Activated T-cell treated with anti-CD3 and anti-CD28 coated beads, Interleukin-2, amount 50 U/mL, for 48 hours (primary cell): ENCODE measurements at places on chromosomes 7 and 10.
A peak's percentile ranks its signal among the peaks of the same experiment; 100 is the strongest.

DNA sequence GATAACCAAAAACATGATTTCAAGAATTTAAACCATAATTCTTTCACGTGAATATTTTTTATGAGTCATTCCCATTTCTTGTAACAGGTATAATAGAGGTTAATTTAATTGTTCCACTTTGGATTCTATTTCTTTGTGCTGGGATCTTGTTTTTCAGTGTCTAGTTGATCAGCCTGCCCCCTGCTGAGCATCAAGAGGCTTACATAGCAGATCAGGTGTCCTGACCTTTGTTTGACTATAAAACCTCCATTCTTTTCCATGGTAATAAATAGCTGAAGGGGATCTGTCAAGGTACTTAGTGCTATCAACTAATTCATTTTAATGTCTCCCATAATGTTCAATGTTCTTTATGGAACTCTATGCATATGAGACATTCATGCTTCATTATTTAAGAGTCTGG lies 4.9 kb downstream of the COL17A1 start:
- no peak for DNase-seq

DNA sequence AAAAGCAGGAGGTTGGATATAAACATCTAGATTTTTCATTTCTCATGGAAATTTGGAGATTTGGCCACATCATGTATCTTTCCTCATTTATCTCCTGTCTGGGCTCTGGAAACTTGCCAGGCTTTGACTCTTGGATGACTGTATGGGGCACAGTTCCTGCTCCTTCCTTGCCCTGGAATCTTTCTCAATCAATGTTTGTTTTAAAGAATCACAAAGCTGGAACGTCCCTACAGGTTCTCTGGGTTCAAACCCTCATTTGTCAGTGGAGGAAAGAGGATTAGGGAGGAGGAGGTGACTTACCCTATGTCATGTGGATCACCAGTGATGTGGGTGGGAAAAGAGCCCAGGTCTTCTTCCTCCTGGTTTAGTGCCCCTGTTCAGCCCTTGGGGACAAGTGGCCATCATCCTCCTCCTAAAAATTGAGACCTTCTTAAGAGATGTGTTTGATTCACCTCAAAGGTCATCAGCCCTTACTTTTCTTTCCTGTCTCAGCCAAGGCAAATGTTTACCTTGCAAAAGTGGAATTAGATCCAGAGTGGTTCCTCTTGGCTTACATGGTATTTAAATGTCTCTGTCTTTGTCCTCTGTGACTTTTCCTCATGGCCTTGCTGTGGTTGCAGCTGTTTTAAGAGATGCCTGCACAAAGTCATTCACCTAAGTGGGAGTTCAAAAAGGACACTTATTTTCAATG lies 38.8 kb upstream of the PDZD8 start:
- no peak for DNase-seq

GRCh38 chr10:101961591-101962498 lies 94.1 kb downstream of the ARMH3 start:
- DNase-seq, result no peak

DNA sequence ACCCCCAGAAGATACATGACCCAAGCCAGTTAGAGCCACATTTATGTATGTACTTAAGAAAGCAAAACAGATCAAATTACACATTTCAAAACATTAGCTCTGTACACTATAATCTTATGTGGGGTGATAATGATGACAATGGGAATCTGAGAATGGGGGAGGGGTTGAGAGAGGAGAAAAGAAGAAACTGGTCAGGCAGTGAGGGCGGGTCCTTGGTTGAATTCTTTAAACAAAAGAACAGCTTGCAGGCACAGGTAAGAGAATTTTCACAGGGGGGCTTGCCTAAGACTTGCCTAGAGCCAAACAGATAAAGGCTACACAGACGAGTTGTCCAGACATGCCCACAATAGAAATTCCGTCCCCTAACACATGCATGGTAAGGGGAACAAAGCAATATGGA lies 76.8 kb upstream of the PTER start:
- DNase-seq, result no peak

GRCh38 chr10:102804382-102805055 lies 32.7 kb downstream of the CYP17A1 start:
- no peak for DNase-seq

- no peak for DNase-seq
These were observed 174.2 kb downstream of the PLXNA4 start for GRCh38 chr7:132402096-132402495.

- DNase-seq, result no peak
These were observed 14.5 kb upstream of the FAM13C start for GRCh38 chr10:59376846-59377245.

GRCh38 chr7:88001744-88002530 lies 67.9 kb downstream of the ADAM22 start:
- DNase-seq, result no peak

- no peak for DNase-seq
These were observed 80.4 kb downstream of the DNMBP start for GRCh38 chr10:99929360-99929759.

DNA sequence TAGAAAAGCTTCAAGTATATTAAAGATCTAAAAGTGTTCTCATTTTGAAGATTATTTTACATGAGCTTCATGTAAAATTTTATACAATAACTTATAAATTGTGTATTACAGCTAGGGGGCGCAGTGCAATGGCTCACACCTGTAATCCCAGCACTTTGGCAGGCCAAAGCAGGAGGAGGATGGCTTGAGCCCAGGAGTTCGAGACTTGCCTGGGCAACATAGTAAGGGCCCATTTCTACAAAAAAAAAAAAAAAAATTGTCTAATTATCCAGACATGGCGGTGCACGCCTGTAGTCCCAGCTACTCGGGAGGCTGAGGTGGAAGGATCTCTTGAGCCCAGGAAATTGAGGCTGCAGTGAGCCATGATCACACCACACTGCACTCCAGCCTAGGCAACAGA lies 16.6 kb downstream of the ACBD5 start:
- DNase-seq, result peak; percentile 34

GRCh38 chr10:78165617-78166016 lies 132.0 kb downstream of the RPS24 start:
- no peak for DNase-seq

DNA sequence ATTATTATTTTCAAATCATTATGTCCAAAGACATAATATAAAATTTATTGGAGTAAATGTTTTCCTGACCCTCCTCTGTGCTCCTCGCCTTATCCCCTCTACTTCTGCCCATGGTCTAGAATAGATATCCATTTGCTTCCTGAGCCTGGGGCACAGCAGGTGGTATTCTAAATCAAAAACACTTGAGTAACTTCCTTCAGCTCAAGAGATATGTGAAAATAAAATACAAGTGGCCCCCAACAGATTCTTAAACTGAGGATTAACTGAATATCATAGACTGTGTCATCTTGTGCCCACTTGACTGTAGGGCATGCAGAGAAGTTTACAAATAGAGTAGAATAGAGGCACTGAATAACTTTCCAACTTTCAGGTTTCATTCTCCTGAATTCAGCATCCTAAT lies 59.1 kb downstream of the HGF start:
- no peak for DNase-seq

DNA sequence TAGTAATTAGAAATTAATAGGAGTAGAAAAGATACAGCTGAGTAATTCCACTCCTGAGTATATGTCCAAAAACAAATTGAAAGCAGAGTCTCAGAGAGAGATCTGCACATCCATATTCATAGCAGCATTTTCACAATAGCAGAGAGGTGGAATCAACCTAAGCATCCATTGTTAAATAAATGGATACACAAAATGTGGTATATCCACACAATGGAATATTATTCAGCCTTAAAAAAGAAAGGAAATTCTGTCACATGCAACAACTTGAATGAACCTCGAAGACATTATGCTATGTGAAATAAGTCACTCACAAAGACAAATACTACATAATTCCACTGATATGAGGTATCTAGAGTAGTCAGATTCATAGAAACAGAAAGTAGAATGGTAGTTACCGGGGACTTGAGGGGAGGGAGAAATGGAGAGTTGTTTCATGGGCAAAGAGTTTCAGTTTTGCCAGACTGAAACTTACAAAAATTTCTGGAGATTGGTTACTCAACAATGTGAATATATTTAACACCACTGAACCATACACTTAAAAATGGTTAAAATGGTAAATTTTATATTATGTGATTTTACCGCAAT lies 18.4 kb downstream of the VTI1A start:
- no peak for DNase-seq

DNA sequence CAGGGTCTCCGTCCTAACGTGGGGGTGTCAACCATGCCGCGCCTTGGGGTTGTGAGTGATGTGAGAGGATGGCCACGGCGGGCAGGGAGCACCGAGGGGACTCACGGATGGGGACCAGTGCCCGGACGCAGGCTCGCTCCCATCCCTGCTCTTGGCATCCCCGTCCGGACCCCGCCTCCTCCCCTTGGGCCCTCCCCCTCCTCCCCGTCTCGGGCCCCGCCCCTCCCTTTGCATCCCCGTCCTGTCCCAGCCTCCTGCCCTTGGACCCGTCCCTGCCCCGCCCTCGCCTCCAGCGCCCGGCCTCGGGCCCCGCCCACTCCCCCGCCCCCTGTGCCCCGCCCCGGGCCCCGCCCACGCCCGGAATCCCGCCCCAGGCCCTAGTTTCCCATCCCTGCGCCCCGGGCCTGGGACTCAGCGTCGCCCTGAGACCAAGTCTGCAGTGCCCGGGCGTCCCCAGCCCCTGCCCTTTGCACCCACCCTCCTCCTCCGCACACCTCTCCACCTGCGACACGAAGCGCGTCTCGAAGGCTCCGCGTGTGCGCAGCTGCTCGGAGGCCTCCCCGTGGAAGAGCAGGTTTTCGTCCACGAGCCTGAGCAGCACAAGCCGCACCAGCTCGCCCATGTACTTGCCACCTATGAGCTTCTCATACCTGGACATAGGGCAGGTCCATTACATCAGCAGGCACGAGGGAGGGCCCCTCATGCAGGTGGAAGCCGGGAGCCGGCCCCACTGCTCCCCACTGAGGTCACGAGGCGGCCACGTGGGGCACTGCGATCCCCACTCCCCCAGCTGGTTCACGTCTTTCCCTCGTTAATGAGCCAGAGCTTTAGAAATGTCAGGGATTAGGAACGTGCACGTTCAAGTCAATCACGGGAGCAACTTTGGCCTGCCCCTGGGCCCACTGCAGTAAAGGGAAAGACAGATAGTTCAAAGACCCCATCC lies 5.1 kb upstream of the MYL7 start:
- DNase-seq, result peak; percentile 79

GRCh38 chr10:73875139-73875475 lies 752 bp upstream of the CAMK2G start:
- DNase-seq, result no peak

DNA sequence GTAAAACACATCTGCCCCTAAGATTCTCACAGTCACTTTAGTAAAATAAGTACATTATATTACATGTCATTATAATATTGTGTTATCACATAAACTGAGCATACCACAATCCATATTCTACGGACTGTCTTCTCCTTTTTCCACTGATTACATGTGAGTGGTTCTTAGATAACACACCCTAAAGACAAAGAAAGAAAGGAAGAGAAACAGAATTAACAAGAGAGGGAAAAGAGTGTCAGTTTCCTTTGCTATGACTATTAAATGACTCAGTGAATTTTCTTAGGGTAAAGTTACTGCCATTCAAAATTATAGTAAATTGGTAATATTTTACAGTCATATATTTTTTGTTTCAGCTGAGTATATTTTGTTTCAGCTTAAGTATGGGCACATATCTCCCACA lies 268.3 kb downstream of the TWIST1 start:
- no peak for DNase-seq

GRCh38 chr10:78478919-78479318 lies 445.3 kb downstream of the RPS24 start:
- no peak for DNase-seq

DNA sequence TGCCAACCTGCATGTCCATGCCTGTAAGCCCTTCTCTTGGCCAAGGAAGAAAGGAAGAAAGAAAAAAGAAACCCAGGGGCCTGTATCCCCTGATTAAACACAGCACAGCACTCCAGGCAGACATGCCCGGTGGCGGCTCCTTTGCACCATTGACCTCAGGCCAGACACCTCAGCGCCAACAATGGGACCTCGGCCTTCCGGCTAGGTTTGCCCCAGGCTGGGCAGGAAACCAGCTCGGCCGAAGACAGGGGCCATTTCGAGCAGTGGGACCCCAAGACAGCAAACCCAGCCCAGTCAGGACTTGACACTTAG lies 2.8 kb downstream of the HOXA10 start:
- DNase-seq, result peak; percentile 27

DNA sequence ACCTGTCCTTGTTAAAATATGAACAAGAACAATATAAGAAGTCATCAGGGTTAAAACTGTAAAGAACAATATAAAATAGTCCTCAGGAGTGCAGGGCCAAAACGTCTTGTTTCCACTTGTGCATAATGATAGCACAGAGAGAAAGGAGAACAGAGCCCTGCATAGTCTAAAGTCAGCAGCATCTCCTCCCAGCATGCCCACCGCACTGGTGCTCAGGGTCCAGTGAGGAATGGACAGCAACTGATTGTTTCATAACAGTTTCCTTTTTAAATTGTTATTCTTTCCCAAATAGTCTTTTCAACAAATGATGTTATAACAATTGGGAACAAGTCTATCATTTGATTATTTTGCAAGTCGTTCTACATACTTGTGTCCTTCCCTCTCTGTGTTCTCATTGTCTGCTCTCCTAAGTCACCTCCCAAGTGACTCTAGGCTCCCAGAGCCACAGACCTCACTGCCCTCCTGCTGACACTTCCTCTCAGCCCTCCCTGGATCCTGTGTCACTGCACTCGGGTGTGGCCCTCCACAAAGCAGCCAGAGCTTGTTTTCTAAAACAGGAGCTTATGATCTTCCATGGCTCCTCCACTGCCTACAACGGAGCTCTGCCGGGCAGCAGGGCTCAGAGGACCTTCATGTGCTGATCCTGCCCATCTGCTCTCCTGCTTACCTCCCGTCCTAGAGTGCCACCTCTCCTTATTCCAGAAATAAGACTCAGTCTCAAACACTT lies 27.6 kb downstream of the COBL start:
- no peak for DNase-seq

- no peak for DNase-seq
These were observed 269.3 kb upstream of the TEX47 start for GRCh38 chr7:89064831-89065230.

GRCh38 chr10:117540640-117541404 lies 1.7 kb upstream of the EMX2 start:
- DNase-seq, result no peak

- no peak for DNase-seq
These were observed 43.2 kb downstream of the SH2D4B start for GRCh38 chr10:80580638-80581468.

DNA sequence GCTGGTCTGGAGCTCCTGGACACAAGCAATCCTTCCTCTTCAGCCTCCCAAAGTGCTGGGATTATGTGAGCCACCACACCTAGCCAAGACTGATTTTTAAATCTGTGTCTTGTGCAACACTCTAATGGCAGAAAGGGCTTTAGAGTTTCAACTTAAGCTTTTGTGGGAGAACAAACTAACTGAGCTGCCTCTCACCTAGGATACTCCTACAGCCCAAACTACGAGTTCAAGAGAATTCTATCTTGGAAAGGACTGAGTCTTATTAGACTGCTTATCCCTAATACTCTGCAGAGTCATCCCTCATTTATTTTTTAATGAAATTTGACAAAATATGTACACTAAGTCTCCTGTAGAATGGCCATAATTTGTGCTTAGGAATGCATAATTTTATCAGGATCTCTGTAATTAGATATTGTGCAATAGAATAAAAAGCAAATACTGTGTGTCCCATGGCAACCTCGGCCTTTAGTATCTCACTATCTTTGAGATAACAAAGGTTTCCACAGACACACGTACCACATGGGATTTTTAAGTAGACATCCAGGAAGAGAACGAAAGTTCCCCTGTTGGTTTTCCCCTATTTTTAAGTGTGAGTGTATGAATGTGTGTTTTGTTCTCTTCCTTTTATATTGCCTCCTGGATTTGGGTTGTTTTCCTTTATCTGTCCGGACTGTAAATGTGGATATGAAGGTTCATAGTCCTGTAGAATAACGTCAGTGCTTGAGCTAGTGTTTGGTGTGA lies 199.4 kb upstream of the TCF7L2 start:
- DNase-seq, result no peak
